ENCODE measurements at places on chromosomes 6 and 20. TPM values are rescaled to one million over a fixed set of nuclear protein-coding genes. Genes with fewer than 3 reads are reported as not detected.

- DNase-seq: no peak
Measured at GRCh38 chr6:18314317-18314997, 50.1 kb upstream of the DEK start.

The CSNK2A1 gene
- 91.8 TPM for total RNA-seq

DNA sequence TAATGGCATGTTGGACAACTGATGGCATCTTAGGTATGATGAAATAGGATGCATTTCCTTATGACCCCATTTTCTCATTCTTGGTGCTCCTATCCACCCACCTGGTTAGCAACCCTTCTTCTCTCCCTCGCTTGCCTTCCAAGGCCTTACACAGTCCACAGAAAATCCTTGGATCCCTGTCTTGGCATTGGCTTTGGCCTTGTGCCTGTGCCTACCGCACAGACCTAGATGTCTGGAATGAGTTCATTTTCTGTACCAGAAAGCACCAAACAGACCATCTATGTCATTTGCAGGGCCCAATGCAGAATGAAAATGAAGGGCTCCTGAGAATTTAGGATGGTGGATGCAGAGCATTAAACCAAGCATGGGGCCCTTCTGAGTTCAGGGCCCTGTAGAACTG lies 99.0 kb upstream of the LAMP5 start:
- DNase-seq: no peak

The MRPS26 gene
- total RNA-seq: 28.4 TPM

- no peak for DNase-seq
Measured at GRCh38 chr20:57672164-57672563, 37.7 kb downstream of the PMEPA1 start.

DNA sequence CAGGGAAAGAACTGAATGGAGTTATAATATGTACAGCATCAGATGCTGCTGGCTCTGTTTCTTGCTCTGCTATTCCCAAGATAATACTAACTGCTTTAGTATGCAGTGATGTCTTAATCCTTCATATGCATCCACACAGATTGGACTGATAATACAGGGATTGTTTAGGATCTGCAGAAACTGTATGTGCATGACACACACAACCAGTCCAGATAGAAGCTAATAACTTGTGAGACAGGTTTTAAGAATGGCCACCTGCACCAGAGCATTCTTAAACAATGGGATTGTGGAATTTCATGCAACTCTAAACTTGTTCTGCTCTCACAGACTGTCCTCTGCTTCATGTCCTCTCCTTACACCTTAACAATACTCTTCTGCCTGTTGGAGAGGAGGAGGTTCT lies 90.9 kb downstream of the SPTLC3 start:
- no peak for DNase-seq

DNA sequence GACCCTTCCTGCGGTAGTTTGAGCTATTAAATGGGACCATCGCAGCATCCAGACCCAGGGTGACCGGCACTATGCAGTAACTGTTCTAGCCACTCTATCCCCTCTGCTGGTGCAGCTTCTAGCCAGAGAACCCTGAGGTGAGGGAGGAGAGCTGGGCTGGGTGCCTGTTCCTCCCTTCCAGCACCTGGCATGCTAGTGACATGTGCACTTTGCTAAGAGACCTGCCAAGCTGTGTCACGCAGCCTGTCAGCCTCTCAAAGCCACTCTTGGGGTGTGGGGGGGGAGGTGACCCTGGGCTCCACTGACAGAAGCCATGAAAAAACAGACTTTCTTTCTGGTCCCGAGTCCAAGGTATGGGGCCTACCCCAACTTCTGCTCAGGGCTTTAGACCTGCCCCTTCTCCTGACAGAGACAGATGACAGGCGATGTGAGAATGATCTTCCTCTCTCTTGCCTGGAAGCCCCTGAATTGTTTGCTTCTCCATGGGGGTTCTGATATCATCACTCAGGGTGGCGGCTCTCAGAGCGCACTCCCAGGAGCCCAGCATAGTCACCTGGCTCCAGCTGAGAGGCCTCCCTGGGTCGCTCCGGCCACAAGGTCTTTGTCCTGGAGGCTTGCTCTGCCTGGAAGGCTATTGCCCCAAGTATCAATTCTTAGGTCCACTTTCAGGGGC lies 47.2 kb upstream of the MLN start:
- DNase-seq: no peak
